Neural progenitor cell (in vitro differentiated cells): ENCODE measurements at places on chromosomes 7 and 10.

DNA sequence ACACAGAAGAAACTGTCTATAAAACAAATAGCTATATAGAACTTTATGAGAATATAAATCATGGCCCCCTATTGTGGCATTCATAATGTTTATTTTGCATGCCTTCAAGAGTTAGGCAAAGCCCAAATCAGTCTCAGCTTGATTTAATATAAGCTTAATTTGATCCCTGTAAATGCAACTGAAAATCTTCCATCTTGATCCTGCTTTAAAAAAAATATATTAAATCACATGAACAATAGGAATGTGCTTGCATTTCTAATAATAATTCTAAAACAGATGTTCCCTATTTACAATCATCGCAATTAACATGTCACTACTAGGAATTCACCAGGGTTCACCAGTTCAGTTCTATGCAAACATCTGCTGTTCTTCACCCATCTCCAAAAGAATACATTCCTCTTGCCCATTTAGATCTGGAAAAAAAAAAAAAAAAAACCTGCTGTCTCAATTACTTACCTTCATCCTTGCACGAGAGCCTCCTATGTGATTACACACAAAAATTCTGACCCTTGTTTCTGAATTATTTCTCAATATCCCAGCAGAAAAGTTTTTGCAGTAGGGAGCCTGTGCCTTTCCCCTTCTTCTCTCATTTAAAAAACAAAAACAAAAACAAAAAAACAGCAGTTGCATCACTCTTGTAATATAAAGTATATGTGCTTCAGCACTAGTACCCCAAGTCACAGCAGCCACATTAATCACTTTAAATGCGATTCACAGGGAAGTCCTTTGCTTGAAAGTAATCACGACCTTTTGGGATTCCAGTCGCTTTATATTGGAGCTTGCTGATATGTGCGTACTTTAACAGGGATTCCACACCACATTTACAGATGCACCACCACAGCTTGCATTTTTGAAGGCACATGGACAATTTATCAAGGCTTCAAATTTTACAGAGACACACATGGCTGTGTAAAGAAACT, 194.8 kb upstream of the KMT2E start:
- DNase-seq: no peak

- DNase-seq: no peak
These were observed 151.6 kb downstream of the SLC16A9 start for GRCh38 chr10:59558066-59558465.

GRCh38 chr7:29764227-29764626, 42.1 kb upstream of the WIPF3 start:
- DNase-seq: peak; percentile 53

GRCh38 chr7:12557282-12557681, 13.2 kb upstream of the SCIN start:
- no peak for DNase-seq

DNA sequence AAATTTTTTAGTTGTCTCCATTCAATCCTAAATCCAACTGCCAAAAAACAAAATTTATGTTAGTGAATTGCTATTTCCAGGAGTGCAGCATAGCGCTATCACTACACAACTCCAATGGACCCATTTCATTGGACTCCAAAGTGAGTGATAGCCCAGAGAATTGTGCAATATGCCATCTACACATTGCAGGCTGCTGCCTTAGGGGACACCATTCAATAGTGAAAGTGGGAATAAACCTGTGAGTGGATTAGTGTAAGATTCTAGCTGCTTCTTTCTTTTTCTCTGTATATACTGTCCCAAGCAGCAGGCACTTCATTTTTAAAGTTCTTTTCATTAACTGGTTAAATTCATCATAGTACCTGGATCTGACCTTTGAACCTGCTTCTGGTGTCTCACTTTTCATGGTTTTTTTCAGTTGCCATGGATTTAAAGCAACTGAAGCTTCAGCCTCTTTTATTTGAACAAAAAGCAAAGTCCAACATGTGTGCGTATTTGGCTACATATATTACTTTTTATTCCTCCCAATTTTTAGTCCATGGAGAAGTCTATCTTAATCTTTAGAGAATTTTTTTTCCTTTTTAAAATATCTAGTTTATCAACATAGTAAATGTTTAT, 97.3 kb downstream of the DGKB start:
- no peak for DNase-seq

DNA sequence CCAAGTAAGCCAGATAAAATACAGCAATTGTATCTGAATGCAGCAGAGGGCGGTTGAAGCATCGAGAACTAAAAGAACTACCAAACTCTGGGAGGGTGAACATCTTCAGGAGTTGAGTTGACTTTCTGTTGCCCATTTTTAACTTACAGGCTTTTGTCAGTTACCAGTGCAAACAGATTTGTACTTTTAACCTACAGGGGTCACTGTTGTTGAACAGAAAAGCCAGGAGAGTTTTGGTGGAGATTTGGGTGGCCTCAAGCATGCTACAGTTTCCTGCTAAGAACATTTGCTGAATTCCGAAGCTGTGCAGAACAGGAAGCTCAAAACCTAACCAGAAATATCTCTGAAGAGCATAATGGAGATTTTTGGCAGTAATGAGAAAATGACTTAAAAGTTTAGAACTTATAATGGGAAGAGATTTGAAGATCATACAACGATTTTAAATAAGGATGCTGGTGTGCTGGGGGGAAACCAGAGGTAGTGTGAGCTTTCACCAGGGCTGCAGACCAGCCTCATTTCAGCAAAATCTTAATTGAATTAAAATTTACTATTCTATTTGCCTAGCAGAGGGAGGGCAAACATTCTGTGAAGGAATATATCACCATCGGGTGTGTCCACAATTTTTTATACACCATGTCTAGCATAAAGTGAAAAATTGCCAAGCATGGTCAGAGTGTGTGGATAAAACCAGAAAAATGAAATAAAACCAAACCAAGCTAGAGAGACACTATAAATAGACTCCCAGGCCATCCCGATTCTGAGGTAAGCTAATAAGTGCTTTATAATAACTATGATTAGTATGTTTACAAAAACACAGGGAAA, 208.6 kb upstream of the CCDC6 start:
- DNase-seq: peak; percentile 74
